ENCODE measurements at places on chromosomes 12 and 14.

GRCh38 chr12:53550595-53550994 is 43.3 kb upstream of the NPFF start:
- DNase-seq, result no peak

DNA sequence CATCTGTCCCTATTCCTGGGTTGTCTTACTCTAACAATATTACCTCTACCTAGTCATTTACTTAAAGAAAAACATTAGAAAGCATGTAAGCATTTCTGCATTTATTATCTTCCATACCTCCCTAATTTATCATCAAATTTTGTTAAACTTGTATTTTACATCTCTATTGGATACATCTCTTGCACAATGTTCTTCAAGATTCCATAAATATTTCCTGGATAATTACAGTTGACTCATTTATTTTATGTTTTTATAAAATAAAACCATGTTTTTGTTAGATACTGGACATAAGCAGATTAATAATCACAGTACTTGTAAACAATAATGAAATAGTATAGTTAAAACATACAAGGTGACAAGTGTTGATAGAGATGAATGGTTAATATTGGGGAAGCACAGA is 209.0 kb downstream of the TMTC3 start:
- no peak for DNase-seq

GRCh38 chr14:94827711-94828447 is 58.0 kb upstream of the GSC start:
- DNase-seq, result no peak

DNA sequence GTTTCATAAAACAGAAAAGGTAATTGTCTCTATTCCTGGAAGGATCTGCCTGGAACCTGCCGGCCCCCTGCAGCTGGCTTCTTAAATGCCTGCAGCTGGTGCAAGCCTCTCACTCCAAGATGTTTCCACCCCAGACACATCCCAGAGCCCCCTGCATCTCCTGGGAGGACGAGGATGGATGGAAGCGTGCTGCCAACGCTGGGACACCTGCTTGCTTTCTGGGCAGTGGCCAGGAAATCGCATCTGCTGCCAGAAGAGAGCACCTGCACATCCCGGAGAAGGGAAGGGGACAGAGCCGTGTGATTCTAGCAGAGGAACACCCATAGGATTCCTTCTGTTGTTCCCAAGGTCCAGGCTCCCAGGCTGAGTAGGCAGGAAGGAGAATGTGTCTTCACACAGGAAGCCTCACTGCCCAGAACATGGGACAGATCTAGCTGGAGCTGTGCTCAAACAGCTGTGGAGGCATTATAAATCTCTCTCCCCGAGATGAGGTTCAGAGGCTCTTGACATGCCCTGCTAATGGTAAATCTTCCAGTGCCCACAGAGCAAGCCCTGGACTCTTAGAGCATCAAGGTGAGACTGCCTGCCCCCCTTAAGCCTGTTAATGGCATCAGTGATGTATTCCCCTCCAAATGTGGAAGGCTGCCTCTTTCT is 138.8 kb upstream of the MAP1LC3B2 start:
- DNase-seq, result no peak

DNA sequence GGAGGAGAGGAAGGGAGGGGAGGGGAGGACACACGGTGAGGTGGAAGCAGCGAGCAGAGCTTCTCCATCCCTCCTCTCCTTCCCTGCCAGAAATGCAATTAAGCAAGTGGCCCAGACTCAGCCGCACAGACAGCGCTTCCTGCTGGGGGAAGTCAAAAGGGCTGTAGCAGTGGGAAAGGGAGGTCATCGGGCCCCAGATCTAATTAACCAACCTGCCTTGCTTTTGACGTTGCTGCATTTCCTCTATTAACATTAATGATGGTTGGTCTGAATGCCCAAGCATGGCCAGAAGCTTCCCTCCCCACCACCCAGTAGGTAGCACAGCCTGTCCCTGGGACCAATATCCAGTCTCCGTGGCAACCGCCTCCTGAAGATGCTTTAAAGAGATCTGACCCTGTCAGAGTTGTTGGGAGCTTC is 4.6 kb upstream of the NGB start:
- no peak for DNase-seq

DNA sequence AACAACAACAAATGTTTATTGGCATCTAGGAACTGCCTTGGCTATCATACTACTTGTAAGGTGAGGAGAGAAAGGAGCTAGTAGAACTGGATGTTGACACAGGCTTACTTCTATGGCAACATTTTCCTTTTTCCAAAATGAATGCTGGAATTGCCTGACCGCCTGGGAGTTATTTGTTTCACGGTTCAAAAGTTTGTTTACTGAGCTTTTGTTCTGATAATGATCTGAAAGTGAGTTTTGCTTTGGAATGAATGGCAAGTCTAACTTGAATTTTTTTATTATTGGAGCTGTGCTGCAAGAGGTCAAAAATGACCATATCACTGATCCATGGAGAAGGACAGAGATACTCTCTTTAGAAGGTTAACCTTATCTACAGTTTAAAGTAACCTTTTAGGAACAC is 183.5 kb upstream of the CAND1 start:
- DNase-seq, result no peak

GRCh38 chr12:112025808-112026375 is 12.7 kb downstream of the ERP29 start:
- DNase-seq, result no peak

GRCh38 chr12:93889516-93890212 is 212.5 kb downstream of the CRADD start:
- no peak for DNase-seq

DNA sequence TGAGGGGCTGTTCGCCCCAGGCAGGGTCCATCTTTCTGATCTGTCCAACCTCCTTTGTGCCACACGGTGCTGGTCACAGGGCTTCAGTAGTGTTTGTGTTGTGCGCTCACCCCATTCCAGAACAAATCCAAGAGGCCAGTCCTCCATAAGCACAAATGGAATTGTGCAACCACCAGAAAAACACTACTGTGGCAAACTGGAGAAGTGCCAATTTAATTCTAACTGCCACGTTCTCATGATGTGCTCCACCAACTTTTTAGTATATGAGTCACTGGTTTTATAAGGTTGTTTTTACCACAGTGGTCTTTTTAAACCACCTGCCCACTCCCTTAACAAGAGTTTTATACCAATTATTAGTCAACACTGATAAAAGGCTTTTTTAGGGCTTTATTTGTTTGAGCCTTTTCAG is 380.2 kb downstream of the NAV3 start:
- DNase-seq, result no peak

DNA sequence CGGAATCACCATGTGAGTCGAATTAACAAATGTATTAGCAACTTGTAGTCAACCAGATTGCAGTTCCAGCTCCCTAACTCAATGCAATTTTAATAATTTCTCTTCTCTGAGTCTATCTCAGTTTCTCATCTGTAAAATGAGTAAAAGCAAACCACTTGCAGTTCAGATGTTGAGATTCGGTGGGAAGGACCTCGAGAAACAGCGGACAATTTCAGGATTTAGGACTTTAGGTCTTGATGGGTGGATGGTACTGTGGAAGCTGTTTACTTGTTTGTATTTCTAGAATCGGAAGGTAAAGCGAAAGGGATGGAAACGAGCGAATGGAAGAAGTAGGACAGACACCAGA is 510 bp upstream of the TTC8 start:
- DNase-seq, result no peak

- DNase-seq, result no peak
Measured at GRCh38 chr12:122533856-122534255, 6.8 kb downstream of the KNTC1 start.

DNA sequence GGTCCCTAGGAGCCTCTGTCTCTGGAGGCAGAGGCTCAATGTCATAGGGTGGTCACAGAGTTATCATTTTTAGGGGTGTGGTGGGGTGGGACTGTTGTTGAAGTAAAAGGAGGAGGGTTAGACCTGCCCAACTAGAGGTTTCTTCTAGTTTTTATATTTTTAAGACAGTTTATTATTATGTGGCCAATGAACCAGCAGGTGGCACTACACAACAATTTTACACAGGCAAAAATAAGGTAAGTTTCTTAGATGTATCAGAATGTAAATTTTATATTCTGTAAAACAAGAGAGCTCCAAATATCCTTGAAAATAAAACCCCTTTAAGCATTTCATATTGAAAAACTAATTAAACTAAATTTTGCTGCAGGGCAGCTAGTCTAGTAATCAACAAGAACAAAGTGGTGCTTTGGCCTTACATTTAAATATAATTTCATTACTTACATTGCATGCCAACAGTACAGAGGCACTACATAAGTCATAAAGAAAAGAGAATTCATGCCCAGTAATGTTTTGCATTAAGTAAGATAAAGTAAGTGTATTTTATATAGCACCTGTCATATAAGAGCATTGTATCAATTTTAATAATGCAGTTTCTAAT is 22.2 kb upstream of the OVCH1 start:
- no peak for DNase-seq

- no peak for DNase-seq
Measured at GRCh38 chr12:54159589-54159988, 29.2 kb downstream of the SMUG1 start.

DNA sequence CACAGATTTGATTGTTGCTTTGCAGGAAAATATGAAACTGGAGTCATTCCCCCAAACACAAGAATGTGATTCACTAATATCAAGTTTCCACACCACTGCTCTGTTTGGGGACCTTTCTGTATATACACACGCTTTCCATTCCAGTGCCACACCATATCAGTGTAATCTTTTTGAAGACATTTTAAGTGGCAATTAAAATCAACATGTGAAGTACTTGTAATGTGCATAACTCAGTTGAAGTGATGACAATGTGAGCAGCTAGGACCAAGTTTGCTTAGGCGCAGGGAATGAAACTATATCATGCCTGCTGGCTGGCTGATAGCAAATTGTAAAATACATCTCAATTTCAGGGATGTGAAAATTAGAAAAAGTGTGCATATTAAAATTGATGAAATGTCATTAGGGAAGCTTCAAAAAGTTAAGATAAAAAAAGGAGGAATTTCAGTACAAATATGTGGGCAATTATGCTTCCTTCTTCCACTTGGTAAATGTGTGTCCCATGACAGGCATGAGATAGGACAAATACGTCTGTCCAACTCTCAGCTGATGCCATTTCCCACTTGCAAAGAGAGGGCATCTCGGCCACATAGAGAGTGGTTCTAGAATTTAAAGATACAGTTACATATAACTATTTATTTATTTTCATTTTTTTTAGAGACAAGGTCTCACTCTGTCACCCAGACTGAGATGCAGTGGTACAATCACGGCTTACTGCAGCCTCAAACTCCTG is 43.7 kb downstream of the HSPB8 start:
- DNase-seq, result no peak

- no peak for DNase-seq
Measured at GRCh38 chr12:89840162-89840922, 131.7 kb upstream of the ATP2B1 start.

DNA sequence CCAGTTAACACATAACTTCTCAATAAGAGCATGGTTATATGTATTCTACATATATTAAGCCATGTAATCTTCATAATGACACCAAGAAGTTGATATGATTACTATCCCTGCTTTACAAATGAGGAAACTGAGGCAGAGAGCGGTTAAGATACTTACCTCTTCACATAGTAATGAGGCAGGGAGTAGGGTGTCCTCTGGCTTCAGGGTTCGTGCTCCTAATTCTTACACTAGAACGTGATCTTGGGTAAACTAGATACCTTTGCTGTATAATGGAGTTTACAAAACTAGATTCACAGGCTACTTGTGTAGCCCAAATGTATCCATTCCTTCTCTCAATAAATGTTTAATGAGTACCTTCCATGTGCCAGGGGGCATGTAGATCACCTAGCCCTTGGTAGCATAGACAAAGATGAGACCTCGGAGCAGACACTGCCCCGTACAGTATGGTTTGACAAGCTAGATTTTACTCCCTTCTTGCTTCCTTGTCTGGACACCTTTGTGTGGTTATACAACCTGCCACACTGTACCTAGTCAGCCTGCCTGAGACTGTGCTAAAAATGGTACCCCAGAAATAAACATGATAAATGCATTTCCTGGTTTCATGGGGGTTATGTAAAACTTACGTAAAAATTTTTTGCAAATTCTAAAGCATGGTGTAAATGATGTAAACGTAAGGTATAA is 991.8 kb downstream of the VRK1 start:
- DNase-seq, result no peak

- no peak for DNase-seq
Measured at GRCh38 chr12:121649819-121650353, 19.6 kb downstream of the MORN3 start.

GRCh38 chr14:52342849-52343596 is 28.9 kb downstream of the PTGER2 start:
- DNase-seq, result no peak

- DNase-seq, result no peak
Measured at GRCh38 chr12:39393890-39394289, 49.0 kb downstream of the KIF21A start.

DNA sequence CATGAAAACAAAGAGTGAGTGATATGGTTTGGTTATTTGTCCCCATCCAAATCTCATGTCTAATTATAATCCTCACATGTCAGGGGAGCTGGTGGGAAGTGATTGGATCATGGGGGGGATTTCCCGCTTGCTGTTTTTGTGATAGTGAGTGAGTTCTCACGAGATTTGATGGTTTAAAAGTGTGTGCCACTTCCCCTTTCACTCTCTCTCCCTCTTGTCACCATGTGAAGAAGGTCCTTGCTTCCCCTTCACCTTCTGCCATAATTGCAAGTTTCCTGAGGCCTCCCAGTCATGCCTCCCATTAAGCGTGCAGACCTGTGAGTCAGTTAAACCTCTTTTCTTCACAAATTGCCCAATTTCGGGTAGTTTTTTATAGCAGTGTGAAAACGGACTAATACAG is 2.1 kb upstream of the ATXN7L3B start:
- no peak for DNase-seq

GRCh38 chr12:21818627-21819026 is 44.1 kb upstream of the KCNJ8 start:
- DNase-seq, result no peak

DNA sequence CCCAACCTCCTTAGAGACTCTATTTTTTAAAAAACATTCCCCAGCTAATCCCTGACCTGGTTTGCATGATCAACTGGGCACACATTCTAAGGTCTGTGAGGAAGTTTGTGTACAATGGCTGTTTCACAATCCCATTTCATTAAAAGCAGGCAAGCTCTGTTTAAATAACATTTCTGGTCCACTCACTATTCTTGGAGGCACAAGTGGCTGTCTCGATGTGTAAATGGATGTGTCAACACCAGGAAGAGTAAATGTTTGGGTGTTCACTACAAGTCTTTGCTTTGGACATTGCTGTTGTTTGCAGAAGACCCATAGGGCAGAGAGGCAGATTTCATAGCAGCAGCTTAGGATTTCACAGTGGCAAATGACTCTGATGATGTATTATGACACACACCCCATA is 98.3 kb downstream of the PDZRN4 start:
- no peak for DNase-seq
